ENCODE measurements at places on chromosomes 2 and 18.

DNA sequence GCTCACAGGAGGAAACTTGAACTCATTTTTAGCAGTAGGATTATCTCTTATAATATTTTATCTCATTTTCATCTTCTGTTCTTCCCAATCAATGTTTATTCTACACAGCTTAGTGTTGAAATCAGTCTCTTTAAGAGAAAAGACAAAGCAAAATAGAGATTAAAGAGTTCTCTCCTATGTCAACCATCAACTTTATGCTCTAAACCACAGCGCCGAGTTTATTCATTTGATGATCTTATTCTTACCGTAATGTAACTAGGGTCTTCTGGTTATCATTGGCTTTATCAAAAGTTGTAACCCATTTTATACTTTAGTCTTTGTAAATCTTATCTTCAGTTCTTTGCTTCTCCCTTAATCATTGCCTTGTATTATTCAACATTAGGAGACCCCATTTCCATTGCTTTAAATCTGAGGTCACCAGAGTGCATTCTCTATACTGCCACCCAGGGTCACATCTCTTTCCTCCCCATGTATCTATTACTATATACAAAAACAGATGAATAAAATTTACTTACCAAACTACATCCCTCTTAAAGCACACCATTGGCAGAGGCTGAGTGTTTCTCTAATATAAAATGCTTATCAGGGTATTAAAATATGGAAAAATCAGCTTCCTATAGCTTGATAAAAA, 22.8 kb upstream of the ERMN start:
- no peak for DNase-seq

DNA sequence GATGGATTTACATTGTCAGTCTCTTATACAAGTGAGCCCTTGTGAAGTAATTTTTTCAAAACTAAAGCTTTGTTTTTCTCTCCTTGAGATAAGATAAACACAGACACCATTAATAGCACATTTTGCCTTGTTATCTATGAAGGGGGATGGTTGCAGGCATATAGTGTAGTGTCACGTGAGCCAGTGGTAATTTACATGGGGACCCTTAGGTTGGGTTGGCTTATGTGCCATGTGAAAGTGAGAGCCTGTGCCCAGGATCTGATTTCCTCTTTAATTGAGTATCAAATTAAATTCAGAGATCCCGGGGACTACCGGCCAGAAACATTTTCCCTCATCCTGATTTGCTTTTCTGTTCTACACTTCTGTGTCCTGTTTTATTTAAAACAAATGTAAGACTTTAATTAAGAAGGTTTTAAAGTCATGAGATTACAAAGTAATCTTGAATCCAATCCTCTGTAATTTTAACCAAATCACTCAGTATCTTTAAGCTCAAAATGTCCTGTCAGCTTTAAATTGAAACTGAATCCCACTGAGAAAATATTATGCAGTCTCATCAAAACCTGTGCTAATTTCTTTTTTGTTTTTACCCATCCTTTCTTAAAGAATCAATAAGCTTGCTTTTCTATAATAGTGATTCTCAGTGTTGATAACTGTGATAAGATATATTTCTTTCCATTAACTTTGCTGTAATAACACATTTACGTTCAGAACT, 63.8 kb downstream of the PTPRM start:
- no peak for DNase-seq

- DNase-seq = no peak
These were observed 352.8 kb upstream of the KCNH7 start for GRCh38 chr2:163191372-163191771.

- DNase-seq = no peak
These were observed 126.5 kb downstream of the GALR1 start for GRCh38 chr18:77376043-77376732.

DNA sequence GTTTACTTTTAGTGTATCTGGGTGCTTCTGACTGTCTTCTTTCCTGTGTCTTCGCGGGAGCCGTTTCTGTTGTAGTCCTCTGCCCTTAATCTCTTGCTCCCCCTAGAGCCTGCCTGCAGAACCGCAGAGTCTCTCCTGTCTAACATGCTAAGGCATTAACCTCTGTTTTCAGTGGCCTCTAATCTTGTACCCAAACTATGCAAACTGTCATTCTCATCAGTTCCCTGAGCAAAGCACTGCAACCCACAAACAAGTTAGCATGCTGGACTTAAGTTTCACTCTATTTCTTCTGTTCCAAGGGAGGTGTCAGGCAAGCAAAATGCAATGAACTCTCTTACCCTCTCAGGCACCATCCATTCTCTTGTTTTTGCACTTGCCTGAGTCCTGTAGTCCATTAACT, 138.4 kb downstream of the OTX1 start:
- no peak for DNase-seq

GRCh38 chr18:48393776-48394175, 15.4 kb downstream of the ZBTB7C start:
- DNase-seq = no peak

GRCh38 chr2:239300871-239301735, 99.7 kb downstream of the HDAC4 start:
- DNase-seq = no peak

GRCh38 chr2:102240640-102241370, 54.0 kb downstream of the IL1RL2 start:
- DNase-seq = peak; percentile 91

- no peak for DNase-seq
These were observed 376.4 kb downstream of the ZEB2 start for GRCh38 chr2:144143294-144144151.

- DNase-seq = no peak
These were observed 41.6 kb downstream of the ANKRD44 start for GRCh38 chr2:197268786-197269584.

- DNase-seq = peak; percentile 40
These were observed 758 bp downstream of the SCLY start for GRCh38 chr2:238061315-238062202.

DNA sequence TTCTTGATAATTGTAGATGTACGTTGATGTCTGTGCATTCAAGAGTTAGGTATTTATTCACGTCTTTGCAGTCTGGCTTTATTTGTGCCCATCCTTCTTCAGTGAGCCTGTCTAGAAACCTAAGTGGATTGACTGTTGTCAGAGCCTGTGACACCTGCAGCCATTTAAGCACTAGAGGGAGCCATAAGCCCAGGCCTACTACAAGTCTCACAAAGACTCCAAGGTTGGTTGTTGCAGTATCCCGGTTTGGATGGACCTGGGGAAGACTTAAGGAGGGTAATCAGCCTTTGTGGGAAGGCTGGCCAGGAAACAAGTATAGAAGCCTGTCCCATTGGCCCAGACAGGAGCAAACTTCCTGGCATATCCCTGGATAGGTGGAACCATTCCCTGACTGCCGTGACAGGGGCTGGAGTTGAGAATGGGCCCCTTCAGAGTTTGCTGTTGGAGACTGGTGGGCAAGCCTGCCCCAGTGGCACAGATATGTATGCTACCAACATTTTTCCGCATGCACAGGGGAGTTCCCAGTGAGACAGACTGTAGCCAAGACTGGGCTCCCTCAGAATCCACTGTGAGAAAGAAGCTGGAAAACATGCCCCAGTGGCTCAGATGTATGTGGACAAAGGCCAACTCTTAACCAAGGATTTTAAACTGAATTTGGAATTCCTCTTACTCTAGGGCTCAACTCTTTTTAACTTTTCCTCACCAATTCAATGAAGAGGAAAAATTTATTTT, 9.3 kb upstream of the LRRC30 start:
- no peak for DNase-seq

- DNase-seq = no peak
These were observed 73.2 kb downstream of the BCL11A start for GRCh38 chr2:60480089-60480773.

DNA sequence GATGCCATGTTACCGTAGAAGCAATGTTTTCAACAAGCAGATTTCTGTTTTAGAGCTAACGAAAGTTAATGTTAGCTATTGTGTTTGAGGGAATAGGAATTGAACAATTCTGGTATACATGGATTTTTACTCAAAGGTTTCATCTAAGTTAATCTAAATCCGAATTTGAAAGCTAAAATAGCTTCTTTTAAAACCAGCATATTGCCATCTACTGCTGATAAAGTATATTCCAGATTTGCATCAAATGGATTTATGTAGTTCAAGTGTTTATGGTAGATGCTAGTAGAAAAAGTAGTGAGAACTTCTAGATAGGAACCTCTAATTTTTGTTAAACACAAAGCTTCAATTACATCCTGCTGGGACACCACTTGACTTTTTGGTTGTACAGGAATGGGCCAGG, 1569.5 kb upstream of the NXPH2 start:
- DNase-seq = no peak
